ENCODE measurements at places on chromosomes 4 and X.

DNA sequence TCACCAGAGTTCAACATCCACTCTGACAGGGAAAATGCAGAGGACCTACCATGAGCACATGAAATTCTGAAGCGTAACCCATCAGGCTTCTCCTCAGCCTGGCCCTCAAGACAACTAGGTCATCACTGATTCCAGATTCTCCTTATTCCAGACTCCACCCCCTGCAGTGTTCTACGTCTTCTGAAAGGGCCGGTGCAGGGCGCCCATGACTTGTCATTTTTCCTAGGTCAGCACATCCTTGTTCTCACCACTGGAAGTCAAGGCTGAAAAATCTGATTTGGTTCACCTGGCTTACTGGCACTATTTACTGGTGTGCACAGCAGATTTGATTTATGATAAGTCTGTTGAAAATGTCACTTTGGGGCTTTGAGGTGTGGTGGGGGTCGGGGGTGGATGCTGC is 140.9 kb upstream of the KLF3 start:
- DNase-seq: no peak

DNA sequence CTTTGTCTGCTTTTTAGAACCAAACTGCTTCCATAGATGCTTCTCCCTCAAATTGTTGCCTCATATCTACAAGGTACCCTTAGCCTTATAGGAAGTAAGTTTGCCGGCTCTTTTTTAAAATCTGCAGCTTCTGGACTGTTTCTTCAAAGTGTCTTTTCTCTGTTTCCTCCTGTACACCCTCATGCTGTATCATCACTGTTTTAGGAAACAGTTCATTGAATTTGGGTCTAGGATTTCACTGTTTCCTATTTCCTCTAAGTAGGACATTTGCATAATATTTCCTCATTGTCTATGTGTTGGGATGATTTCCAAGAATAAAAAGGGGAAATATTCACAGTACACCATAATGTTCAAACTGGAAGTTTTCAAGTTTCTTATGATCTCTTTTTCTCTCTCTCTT is 43.0 kb downstream of the BANK1 start:
- no peak for DNase-seq

- DNase-seq: no peak
These were observed 49.5 kb upstream of the HELT start for GRCh38 chr4:184968784-184969201.

DNA sequence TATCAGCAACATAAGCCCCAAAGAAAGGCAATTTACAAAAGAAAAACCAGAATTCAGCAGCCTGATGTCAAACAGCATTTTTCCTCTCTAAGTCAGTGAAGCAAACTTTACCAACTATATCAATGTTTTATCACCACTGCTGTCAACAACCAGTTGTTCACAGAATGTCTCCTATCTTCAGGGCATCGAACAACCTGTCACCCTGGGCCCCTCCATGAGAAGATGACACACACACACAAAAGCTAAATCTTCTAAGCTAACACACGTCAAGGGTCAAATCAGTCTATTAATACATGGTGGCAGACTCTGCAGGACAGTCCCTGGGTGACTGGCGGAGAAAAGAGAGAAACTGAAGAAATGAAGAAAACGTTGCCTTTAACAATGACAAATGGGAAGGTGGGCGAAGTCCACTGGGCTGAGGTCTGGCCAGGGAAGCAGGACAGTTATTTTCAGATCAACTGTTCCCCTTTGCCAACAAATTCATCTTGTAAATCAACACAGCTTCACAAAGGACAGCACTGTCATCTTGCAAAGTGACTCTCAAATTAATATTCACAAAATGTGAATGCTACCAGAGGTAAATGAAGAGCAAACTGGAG is 13.0 kb downstream of the FAT1 start:
- DNase-seq: no peak

DNA sequence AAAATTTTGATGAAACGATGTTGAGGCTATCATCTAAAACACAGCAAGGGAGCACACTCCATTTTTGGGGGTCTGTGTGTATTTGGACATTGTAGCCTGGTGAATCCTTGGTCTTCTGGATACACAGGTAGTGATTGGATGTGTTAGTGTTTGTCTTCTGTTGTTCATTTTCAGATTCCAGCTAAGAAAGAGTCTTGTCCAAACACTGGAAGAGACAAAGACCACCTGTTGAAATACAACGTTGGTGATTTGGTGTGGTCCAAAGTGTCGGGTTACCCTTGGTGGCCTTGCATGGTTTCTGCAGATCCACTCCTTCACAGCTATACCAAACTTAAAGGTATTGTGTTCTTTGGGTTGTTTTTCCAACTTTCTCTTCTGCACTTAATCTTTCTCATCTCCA is 32.8 kb downstream of the NSD2 start:
- DNase-seq: no peak

- no peak for DNase-seq
These were observed 219.8 kb upstream of the FAT1 start for GRCh38 chr4:186943411-186943810.

GRCh38 chr4:160947653-160948052 is 1216.1 kb downstream of the FSTL5 start:
- no peak for DNase-seq

DNA sequence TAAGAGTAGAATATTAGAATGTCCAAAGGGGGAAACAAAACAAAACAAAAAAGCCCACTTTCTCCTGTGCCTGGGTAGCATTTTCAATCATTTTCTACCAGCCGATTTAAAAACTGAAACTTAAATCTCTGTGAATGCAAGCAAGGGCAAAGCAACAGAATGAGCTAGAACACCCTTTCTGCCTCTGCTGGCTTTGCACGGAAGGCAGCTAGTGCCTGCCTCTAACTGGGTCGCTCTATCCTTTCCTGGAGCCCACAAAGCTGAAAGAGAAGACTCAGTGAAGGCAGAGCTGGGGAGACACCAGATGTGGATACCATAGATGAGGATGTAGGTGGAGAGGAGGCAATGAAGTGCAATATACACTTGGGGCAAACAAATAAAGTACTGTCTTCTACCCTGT is 248.9 kb upstream of the TTC29 start:
- no peak for DNase-seq

GRCh38 chr4:164846566-164846965 is 30.4 kb upstream of the APELA start:
- DNase-seq: no peak

GRCh38 chr4:101355767-101356702 is 8.7 kb upstream of the PPP3CA start:
- no peak for DNase-seq

GRCh38 chrX:42696536-42697124 is 81.3 kb downstream of the PPP1R2C start:
- no peak for DNase-seq

- DNase-seq: no peak
These were observed 10.9 kb downstream of the DCK start for GRCh38 chr4:71004281-71004851.

- peak; percentile 22 for DNase-seq
These were observed 82.9 kb downstream of the LAS1L start for GRCh38 chrX:65451663-65452062.

GRCh38 chr4:184238072-184238745 is 20.5 kb upstream of the ENPP6 start:
- no peak for DNase-seq

GRCh38 chrX:17299206-17299605 is 75.8 kb upstream of the NHS start:
- no peak for DNase-seq

GRCh38 chr4:112942077-112942476 is 107.4 kb upstream of the ANK2 start:
- DNase-seq: no peak

DNA sequence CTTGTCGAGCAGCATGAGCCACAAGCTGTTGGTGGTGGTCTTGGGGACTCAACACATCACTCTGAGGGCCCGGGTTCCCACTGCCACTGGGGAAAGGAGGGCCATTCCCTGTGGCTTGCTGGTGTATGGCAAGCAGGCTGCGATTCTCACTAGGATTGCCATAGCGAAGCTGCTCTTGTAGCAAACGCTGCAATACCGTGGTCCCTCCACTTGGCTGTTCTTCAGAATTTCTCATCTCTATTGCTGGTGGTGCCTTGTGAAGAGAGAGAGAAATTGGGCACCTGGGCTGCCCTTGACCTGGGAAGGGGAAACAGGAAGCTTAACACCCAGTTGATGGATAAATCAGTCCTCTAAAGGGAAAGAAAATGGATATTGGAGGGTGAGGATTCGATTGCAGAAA is 17.7 kb downstream of the AMOT start:
- no peak for DNase-seq

- no peak for DNase-seq
These were observed 41.9 kb downstream of the SLC34A2 start for GRCh38 chr4:25697516-25697915.

- DNase-seq: no peak
These were observed 2.2 kb upstream of the SRD5A3 start for GRCh38 chr4:55343887-55344286.

GRCh38 chr4:7745301-7745885 is 194.3 kb downstream of the AFAP1 start:
- no peak for DNase-seq

GRCh38 chr4:16202598-16202997 is 23.7 kb downstream of the TAPT1 start:
- DNase-seq: no peak

DNA sequence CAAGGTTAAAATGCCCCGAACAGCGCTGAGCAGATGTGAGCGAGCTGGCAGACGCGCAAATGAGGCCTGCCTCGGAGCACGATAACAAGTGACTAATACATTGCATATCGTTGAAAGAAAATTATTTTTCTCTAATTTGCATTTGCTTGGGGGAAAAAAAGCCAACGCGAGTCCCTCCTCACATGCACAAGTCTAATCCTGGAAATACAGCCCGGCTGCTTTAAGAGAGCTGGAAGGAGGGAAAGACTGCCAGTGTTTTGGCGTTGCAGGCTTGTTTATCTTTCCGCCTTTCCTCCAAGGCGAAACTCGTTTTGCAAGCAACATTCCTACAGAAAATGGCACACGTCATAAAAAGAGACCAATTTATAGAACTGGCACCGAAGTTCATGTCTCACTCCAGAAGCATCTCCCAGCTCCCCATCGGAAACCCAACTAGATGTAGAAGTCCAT is 12.6 kb downstream of the BCOR start:
- no peak for DNase-seq

- no peak for DNase-seq
These were observed 725.7 kb upstream of the TENM3 start for GRCh38 chr4:181517491-181517890.

GRCh38 chr4:36547383-36547782 is 266.0 kb downstream of the DTHD1 start:
- no peak for DNase-seq

GRCh38 chr4:175405961-175406360 is 406.1 kb downstream of the GPM6A start:
- no peak for DNase-seq

DNA sequence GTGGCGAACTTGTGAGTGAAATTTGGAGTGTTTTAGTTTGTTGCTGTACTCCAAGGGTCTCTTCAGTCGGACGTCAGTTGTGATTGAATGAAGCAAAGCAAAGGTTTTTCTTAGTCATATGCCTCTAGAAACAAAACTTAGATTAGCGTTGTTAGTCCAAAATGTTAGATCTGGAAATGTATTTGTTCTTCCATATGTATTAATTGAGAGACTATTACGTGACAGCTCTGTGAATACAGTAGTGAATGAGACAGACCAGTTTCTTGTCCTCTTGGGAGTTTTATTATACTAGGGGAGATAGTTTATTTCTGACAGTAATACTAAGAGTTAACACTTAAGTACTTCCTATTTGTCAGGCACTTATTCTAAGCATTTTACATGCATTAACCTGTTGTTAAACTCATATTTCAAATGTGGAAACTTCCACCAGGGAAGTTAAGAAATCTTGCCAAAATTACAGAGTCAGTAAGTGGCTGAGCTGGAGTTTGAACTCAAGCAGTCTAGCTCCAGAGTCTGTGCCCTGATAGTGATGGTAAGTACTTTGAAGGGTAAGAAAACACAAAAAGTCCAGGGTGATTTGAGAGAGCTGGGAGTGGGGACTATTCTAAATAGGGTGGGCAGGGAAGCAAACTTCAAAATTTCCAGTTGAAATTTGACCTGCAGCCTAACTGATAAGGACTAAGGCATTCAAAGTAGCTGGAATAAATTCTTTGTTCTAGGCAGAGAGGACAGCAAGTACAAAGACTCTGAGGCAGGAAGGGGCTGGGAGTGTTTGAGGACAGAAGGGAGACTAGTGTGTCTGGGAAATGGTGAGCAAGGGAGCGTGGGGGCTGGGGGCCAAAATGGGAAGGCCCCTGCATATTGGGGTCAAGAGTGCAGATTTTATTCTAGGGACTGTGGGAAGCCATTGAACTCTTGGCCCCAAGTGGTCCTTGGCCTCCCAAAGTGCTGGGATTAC is 17.0 kb downstream of the ADD1 start:
- peak; percentile 52 for DNase-seq

DNA sequence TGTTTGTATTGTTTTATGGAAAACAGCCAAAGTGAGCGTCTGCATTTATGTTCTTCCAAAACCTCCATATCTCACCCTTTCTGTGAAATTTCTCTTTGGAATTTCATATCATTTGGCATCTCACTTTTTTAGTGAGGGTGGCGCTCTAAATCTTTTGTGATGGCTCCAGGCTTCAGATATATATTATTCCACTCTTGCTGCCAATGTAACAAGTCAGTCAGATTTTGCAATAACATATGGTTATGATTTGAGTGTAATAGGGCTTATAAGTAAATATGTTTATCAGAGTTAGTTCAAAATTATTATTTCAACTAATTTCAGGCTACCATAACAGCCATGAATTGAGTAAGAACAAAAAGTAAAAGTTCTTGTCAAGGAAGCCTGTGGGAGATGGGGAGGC is 314.7 kb downstream of the PDGFC start:
- DNase-seq: no peak

DNA sequence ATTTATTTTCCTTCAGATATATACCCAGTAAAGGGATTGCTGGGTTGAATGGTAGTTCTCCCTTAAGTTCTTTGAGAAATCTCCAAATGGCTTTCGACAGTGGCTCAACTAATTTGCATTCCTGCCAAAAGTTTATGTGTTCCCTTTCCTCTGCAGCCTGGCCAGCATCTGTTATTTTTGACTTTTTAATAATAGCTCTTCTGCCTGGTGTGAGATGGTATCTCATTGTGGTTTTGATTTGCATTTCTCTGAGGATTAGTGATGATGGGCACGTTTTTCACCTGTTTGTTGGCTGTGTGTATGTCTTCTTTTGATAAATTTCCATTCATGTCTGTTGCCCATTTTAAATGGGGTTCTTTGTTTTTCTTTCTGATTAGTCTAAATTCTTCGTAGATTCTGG is 375.2 kb downstream of the UBE2NL start:
- no peak for DNase-seq

DNA sequence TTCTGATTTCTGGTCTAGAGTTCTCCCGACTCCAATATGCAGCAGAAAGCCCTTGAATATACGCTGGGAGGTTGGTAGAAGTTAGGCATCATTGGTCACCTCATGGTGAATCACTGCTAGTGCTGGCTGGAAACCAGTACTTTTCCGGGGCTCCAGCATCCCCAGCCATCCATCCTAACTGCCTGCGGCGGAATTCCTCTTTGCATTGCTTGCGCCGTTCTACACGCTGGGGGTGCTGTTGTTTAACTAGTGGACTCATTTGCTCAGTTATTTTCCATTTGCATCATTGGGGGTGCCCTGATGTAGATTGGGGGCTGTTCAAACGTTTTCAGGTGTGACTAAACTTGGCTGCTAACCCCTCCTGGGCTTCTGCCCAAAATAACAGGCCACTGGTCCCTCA is 23.3 kb upstream of the GPR50 start:
- no peak for DNase-seq

- DNase-seq: no peak
These were observed 107.2 kb downstream of the SPRY1 start for GRCh38 chr4:123503698-123504363.

- no peak for DNase-seq
These were observed 28.9 kb upstream of the GTPBP6 start for GRCh38 chrX:347351-348117.
